ENCODE measurements at places on chromosomes 7 and 10.

DNA sequence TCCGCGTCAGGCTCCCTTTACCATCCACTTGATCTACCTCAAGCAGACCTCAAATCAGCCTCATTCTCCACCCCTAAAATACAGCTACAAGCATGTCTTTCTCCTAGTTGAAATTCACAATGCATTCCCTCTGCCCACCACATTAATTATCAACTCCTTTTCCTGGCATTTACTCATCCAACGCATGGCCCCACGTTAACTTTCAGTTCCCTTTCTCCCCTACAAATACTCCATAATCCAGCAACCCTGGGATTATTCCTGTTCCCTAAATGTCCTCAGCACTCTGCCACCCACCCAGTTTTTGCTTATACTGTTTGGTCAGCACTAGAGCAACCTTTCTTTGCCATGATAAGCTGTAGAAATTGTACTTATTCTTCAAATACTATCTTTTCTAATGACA, 5.7 kb upstream of the VIM start:
- no peak for DNase-seq

- DNase-seq: no peak
Measured at GRCh38 chr10:9515922-9516321, 1461.4 kb downstream of the GATA3 start.

DNA sequence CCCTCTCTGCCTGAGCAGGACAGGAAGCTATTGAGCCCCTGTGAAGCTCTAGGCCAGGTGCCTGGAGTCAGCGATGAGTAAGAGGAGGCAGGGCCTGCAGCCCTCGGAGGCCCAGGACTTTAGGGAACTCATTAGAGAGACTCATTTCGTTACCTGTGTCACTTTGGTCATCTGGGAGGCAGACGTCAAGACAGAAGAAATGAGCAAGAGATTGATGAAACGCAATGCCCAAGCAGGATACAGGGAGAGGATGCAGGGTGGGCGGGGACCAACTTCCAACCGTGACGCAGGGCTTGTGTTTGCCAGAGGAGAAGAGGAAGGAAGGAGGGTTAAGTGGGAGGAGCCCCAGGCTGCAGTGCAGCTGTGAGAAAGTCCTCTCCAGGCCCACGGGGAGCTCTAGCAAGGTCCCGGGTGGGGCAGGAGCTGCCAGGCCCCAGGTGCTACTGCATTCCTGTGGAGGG, 26.4 kb upstream of the GNA12 start:
- DNase-seq: no peak

DNA sequence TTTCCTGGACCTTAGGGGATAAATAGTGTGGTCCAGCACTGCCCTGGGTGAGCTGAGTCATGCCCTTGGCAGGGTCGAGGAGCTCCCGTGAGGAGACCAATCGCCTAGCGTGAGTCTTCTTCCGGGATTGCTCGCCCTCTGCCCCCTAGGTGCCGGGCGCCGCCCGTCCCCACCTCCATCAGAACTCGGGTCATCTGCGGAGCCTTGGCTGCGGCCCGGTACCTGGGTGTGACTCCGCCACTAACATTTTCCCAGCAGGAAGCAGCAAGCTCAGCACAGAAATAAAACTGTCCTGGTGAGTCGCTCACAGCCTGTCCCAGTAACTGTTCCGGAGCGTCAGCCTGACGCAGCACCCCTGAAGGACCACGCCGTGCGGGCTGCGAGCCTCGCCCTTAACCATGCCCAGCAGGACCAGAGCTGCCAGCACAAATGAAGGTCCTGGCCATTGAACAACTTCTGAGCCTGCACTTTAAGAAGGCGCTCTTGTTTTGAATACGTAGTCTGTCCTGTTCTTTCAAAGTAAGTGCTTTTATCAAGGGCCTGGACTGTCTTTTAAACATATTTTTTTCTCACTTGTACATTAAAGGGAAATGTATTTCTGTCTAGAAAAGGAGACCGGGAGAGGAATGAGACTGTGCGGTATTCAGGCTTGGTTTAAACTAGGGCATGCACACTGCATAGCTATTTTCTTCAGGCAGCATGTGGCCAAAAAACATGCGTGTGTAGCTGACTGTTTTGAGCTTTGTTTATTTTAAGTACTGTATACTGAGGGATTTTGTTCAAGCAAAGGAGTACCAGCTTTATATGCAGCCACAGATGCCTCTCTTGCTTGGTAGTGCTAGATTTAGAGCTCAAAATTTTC, 136.7 kb downstream of the HECW1 start:
- DNase-seq: no peak

GRCh38 chr7:107953924-107954303, 49.0 kb downstream of the LAMB1 start:
- no peak for DNase-seq

GRCh38 chr10:77320971-77321471, 316.6 kb downstream of the KCNMA1 start:
- no peak for DNase-seq

GRCh38 chr10:75439811-75440210, 8.4 kb downstream of the LRMDA start:
- no peak for DNase-seq

DNA sequence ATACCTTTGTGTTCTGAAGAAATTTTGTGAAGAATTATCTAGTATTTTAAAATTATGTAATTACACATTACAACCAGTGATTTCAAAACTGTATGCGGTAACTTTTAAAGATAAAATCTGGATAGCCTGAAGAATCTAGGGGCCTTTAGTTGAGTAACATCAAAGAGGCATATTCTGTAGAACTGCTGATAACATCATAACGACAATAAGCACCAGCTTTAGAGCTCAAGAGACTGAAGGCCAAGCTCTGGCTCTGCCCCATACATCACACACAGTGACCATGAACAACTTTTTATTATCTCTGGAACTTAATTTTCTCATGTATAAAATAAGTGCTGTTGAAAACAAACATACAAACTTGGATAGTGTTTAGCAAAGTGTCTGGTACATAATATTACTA, 121.1 kb upstream of the RHOBTB1 start:
- no peak for DNase-seq

- DNase-seq: no peak
Measured at GRCh38 chr7:7953806-7954205, 14.8 kb upstream of the GLCCI1 start.

GRCh38 chr10:101141616-101142532, 10.8 kb downstream of the TLX1 start:
- peak; percentile 74 for DNase-seq

DNA sequence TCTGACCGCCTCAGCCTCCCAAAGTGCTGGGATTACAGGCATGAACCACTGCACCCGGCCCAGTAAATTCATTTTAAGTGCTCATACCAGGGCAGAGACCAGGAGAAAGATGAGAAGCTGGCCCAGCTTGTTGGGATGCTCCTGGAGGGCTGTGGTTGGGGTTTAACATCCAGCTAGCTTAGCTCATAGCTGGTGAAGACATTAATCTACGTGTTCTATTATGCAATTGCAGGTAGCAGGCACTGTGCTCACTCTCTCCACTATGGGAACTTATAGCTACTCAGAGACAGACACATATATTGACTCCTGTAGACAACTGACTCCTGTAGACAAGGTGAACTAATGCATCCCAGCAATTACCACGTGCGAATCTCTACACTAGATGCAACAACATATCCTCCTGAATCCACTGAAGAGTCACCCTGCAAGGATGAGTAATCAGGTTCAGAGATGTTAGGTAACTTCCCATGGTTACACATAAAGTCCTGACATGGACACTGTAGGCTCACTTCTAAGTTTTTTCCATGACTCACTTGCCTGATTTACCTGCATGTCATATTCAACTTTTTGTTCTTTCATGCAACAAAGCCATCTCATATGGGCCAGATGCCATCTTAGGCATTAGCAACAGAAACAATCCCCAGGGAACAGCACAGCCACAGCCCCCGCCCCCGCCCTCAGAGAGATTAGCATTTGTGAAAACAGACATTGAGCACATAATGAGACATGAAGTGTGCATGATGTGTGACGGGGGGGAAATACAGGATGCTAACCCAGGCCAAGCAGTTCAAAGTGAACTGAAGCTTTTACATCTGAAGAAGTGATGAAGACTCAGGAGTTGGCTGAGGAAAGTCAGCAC, 37.2 kb downstream of the ERLIN1 start:
- DNase-seq: no peak

DNA sequence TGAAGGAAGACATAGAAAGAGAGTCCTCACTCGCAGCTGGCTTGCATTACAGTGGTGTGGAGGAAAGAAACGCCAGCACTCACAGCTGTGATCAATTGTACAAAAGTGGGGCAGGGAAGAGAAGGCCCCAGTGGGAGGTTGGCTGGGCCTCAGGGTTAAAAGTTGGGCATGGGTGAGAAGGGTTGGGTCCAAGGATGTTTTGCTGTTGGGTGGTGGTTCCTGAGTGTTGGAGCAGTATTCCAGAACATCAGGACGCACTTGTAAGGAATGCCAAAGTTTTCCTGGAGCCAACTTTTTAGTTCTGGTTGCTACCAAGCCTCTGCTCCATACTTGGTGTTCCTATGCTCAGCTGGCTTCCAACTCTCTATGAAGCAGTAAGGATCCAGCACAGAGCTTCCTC, 55.4 kb upstream of the MKRN1 start:
- DNase-seq: no peak

GRCh38 chr7:74138334-74138867, 35.8 kb upstream of the EIF4H start:
- DNase-seq: no peak

GRCh38 chr10:76874176-76874575, 763.4 kb downstream of the KCNMA1 start:
- no peak for DNase-seq
